T-helper 2 cell (primary cell): ENCODE measurements at places on chromosomes 4 and X.

DNA sequence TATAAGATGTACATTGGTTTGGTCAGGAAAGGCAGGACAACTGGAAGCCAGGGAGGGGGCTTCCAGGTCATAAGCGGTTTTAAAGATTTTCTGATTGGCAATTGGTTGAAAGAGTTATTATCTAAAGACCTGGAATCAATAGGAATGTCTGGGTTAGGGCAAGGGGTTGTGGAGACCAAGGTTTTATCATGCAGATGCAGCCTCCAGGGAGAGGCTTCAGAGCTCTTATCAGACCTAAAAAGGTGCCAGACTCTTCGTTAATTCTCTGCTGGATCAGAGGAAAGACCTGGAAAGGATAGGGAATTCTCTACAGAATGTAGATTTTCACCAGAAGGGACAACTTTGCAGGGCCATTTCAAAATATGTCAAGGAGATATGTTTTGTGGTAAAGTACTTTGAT, 62.8 kb downstream of the BEX3 start:
- DNase-seq = no peak

DNA sequence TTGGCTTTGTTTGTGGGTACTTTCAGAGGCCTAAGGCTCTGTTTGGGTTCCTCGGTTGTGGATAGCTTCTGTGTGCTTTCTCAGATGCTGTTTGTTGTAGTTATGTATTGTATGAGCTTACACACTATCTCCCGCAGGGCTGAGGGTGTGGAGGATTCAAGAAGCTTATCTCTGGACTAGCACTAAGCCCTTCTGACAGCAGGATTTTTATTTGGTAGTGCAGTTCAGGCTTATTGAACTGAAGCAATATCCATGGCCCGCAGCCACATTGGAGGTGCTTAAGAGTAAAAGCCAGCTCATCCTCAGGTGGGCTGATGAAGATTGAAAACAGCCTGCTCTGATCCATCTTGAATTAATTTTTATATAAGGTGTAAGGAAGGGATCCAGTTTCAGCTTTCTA, 128.2 kb downstream of the RASGEF1B start:
- DNase-seq = no peak

DNA sequence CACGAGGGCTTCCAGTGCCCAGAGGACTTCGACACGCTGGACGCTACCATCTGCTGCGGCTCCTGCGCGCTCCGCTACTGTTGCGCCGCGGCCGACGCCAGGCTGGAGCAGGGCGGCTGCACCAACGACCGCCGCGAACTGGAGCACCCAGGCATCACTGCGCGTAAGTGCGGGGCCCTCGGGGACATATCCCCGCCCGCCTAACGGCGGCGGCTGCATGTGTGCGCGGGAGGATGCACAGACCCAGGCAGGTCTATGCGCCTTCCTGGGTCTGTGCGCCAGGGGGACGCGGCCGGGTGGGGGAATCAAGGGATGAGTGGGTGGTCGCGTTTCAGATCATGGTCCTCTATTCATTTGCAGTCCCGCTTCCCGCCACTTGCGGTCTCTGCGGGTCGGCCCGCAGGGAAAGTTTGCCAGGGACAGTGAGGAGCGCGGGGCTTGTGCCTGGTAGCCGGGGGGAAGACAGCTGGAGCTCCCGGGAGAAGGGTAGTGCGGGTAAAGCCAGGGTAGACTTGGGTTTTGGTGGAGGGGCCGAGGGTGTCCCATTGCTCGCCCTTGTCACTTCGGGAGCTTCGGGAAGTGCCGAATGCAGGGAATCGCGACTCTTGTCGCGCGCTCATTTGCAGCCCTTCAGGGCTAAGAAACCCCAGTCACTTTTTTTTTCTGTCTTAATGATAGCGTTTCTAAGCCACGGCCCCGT, 1.0 kb downstream of the SHISA3 start:
- DNase-seq = no peak

GRCh38 chr4:27518876-27519275, 658.2 kb downstream of the STIM2 start:
- no peak for DNase-seq

DNA sequence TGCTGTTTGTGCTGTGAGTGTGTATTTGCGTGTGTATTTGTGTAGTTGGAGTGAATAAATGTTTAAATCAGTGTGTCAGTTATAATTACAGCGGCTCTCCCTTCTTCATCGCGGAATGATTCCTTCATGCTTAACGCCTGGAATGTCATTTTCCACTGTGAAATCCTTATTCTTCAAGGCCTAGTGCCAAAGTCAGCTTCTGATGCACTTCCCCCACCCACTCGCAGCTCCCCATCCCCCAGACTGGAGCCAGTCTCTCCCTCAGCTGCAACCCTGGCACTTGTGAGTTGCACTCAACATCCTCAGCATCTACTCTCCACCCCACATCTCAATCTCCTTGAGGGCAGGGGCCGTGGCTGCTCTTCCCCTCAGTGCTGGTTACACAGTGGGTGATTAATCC, 583.0 kb downstream of the BCOR start:
- no peak for DNase-seq

DNA sequence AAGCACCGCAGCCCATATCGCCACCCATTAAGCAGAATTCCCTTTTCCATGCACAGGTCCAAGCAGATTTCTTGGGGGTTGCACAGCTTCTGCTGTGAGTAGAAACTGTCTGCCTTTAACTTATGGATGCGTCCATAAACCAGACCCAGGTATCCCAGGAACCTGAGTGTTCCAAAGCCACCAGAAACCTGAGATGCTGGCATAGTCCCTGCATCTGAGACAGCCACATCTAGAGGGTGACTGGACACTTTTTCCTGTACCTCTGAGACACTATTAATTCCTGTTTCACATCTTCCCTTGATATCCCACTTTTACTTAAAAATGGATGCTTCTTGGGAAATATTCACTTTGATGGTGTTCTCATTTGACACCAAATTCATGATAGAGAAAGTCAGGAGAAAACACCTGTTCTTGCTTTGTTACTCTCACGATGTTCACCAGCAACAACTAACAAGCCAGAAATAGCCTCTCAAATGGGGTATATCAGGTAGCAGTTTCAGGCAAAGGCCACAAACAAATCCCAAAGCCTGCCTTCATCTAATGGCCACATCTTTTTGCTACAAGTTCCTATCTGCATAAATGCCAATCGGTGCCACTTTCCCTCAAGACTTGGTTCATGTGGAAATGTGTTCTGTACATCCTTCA, 45.5 kb upstream of the PRDX4 start:
- no peak for DNase-seq

- no peak for DNase-seq
These were observed 31.0 kb downstream of the ARFIP1 start for GRCh38 chr4:152810715-152811287.

GRCh38 chrX:40784516-40785151, 49.3 kb upstream of the MED14 start:
- no peak for DNase-seq

DNA sequence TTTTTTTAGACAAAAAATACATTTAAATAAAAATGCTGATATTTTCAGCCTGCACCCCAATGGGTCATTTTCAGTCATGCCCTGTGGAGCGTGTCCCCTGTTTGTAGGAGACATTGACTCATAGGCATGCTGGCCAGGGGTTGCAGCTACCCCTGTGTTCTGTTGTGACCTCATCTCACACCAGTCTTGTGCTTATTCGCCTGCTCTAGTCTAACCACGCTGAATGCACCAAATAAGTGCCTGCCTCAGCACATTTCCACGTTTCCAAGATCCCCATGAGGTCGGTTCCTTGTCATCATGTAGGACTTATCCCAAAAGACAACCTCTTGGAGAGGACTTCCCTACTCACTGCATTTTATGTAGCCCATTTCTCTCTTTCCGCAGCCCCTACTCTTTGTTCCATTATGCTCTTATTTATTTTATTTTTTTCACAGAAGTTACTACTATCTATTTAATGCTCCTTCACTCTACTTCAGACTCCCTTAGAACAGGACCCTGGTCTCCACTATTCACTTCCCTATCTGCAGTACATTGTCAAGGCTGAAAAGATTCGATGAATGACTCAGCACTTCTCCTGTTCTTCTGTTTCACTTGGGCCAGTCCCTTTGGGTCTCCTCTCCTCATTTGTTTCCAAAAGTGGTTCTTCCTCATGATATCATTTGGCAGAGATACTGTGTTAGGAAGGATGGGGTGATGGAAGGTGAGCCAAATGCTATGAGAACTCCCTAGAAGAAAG, 109.7 kb downstream of the MSL3 start:
- DNase-seq = no peak

GRCh38 chrX:129092242-129092641, 431.0 kb downstream of the SMARCA1 start:
- DNase-seq = no peak

DNA sequence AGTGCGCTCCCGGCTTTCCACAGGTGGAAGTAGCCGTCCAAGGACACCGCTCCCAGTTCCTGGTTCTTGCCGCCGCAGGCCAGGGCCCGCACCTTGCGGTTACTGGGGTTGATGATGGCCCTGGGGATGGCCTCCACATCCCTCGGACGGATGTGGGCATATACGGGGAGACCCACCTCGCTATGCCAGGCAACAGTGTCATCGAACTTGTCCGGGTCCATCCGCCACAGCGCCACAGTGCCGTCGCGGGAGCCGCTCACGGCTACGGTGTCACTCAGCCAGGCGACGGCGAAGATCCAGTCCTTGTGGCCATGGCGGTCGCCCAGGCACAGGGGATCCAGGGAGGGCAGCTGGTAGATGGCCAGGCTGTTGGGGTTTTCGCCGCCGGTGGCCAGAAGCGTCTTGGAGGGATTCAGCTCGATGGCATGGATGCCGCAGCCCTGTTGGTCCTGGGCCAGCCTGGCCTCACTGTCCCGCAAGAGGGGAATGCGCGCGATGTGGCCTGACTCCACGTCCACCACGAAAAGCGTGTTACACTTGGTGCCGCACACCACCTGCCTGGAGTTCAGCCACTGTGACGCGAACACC, 795 bp downstream of the DCAF12L1 start:
- DNase-seq = no peak

DNA sequence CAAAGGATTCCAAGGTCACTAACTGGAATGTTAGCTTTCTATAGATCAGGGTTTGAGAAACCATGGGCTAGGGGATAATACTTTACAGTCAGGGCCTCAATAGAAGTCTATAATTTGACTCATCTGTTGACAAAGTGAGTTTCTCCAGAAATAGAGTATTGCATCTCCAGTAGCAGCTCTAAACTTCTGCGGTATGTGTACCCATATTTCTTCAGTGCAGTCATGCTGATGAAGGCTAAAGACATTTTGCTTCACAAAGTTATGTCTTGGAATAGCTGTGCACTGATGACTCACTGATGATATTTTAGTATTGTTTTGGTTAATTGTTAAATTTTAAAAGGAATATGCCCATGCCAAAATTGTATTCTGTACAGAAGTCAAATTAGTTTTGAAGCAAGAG, 464.9 kb upstream of the AMOT start:
- DNase-seq = no peak

DNA sequence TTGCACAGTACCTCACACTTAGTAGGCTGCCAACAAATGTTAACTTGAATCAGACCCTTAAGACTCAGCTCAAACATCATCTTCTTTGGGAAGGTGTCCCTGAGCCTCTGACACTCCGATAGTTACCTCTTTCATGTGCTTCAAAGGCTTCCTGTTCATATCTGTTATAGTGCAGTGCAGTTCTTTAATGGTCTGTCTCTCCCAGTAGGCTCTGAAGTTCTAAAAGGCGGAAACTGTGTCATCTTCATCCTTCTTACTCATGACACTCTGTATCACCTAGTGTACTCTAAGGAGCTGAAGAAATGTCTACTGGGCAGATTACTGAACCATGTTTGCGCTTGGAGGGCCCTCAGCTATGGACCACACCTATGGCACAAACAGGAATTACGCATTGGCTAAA, 2.1 kb upstream of the DIAPH2 start:
- no peak for DNase-seq

GRCh38 chrX:63751481-63751880, 33.5 kb downstream of the ARHGEF9 start:
- DNase-seq = no peak

DNA sequence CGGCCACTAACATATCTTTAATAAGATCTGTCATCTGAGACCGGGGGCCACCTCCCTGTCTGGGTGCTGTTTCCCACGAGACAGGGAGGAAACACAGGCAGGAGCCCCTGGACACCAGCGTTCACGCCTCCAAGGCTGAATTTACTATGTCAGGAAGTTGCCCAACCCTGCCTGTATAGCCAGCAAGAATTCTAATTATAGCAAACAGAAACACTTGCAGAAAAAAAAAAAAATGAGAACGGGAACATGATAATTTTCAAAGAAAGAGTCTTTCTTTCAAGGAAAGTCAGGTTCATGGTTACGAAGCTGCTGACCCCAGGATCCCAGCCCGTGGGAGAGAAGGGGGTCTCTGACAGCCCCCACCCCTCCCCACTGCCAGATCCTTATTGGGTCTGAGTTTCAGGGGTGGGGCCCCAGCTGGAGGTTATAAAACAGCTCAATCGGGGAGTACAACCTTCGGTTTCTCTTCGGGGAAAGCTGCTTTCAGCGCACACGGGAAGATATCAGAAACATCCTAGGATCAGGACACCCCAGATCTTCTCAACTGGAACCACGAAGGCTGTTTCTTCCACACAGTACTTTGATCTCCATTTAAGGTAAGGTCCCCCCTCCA, at the start of gene IL3RA:
TSS of gene IL3RA (plus strand) at position 455 of the 613 bp plus-strand sequence. CDS start 4,981 bp downstream, outside the sequence.
- no peak for DNase-seq

DNA sequence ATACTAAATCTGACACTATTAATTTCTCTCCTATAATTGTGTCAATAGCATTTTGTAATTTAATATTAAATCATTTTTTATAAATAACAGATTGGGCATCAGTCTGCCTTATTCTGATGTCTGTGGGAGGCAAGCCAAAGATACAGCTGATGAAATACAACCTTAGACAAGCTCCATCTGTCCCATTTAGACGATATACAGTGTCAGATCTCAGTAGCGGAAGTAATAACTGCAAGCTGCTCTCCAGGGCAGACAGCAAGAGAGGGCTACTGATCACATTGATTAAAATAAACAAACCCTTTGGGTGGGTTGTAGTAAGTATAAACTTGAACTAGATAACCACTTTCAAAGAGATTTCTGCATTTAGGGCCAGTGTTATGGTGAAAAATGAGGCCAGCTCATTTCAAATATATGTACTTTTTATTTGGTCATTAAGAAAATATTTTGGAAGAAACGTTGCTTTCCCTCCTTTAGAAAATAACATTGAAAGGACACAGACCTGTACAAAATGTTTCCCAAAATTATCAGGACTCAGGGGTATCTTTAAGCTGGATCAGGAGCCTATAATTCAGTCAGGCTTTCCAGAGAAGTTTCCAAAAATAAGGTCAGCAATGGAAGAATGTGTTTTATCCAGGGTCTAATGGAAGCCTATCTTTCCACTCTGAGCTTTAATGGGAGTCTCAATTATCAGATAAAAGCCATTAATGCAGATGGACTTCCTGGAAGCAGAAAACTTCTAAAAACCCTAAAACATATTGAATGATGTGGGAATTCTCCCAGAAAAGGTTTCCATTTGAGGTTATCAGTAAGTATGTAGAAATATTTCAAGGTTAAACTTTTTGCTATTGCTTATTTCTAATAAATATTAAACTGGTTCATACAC, 1028.8 kb upstream of the IGFBP7 start:
- no peak for DNase-seq

DNA sequence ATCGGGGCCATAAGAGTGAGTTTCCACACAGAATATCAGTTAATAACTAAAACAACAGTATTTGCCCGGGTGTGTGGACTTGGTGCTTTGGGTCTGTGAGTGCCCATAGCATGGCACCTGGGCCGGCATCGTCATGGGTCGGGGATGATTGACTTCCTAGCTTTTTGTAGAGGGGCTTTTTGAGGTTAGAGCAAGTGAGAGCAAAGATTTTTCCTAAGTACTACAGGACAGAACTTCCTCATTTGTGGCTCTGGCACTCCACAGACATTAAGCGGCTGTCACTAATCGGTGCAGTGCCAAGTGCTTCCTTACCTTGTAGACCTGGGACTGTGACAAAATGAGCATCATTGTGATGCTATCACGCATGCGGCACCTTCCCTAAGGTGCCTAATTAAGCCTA, 81.0 kb downstream of the SHROOM2 start:
- no peak for DNase-seq

GRCh38 chr4:15942283-15942682, 3.7 kb upstream of the FGFBP1 start:
- no peak for DNase-seq
